ENCODE measurements at places on chromosomes 2 and 18.
A peak's percentile ranks its signal among the peaks of the same experiment; 100 is the strongest.

GRCh38 chr18:58761241-58761969 lies 90.1 kb downstream of the MALT1 start:
- peak; percentile 26 for DNase-seq

DNA sequence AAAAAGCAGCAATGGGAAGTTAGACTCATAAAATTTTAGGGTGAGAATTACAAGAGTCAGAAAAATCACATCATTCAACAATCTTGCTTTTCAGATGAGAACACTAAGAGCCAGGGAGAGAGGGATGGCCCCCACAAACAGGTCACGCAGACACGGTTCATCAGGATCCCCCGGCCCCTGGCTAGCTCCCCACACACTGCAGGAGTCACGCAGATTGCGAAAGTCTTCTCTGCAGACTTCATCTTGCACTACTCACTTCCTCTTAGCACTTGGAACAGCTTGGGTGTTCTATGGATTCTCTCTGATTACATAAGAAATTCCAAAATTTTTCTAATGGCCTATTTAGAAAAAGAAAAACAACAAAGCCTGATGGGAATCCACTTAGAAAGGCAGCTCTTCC lies 21.6 kb upstream of the SULT1C2 start:
- DNase-seq = no peak

DNA sequence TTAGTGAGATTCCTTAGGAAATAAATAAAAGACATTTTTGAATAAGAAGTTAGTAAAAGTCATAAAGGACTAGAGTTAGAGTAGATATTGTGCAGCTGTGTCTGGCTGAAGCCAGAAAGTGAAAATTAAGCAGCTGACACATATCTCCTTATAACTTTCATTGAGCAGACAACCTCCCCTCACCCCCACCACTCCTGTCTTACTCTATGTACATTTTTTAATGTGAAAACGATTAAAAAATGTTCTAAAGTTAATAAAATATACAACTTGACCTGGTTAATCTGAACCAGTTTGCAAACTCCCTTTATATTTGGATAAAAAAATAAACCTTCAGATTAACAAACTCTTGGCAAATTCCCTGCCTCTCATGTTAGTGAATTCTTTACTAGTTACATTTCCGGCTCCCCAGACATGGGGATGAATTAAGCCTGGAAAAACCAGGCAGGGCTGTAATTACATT lies 462.8 kb downstream of the MEIS1 start:
- no peak for DNase-seq

- no peak for DNase-seq
Observed at GRCh38 chr2:15979759-15980604, 39.6 kb downstream of the MYCN start.

- DNase-seq = no peak
Observed at GRCh38 chr18:43422518-43422917, 145.2 kb upstream of the SYT4 start.

- DNase-seq = no peak
Observed at GRCh38 chr18:12946549-12947284, 1.1 kb upstream of the SEH1L start.

DNA sequence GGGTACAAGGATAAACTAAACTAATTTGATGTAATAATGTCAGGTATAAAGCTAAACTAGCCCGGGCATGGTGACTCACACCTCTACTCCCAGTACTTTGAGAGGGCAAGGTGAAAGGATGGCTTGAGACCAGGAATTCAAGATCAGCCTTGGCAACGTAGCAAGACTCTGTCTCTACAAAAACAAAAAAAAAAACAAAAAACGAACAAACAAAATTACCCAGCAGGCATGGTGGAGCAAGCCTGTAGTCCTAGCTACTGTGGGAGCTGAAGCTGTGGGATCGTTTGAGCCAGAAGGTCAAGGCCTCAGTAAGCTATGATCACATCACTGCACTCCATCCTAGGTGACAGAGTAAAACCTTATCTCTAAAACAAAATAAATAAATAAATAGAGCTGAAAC lies 131.8 kb upstream of the KYNU start:
- DNase-seq = no peak

- DNase-seq = no peak
Observed at GRCh38 chr2:135043345-135043744, 3.9 kb downstream of the MAP3K19 start.

GRCh38 chr2:36287363-36288275 lies 68.0 kb upstream of the CRIM1 start:
- DNase-seq = no peak

- peak; percentile 76 for DNase-seq
Observed at GRCh38 chr2:238263204-238264071, 23.6 kb upstream of the HES6 start.

- DNase-seq = no peak
Observed at GRCh38 chr2:11498543-11499034, 32.6 kb upstream of the E2F6 start.

DNA sequence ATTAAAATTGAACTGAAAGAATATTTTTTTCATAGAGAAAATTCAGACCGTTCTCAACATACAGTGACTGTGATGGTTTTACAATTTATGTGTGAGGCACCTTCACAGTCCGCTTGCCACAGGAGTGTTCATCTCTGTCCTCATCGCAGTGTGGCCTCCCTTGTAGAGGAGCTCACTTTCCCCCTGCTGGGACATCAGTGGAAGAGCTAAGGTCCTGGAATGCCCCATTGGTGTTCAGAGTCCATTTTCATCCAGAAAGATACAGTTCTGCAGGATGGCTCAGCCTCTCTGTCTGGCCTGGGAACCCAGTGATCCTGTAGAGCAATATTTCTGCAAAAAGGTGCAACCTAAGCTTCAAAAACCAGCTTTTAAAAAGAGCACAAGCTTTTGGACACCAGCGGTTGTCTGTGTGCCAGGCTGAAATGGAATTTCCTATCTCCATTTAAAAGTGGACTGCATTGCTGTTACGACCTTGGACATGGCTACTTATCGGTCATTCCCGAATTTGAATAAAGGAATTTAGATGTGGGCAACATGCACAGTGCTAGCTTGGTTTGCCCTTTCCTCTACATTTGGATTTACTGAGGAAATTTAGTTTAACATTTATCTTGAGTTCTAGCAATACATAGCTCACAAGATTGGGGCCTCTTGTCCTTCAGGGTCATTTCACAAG lies 26.7 kb upstream of the FAM237A start:
- no peak for DNase-seq

DNA sequence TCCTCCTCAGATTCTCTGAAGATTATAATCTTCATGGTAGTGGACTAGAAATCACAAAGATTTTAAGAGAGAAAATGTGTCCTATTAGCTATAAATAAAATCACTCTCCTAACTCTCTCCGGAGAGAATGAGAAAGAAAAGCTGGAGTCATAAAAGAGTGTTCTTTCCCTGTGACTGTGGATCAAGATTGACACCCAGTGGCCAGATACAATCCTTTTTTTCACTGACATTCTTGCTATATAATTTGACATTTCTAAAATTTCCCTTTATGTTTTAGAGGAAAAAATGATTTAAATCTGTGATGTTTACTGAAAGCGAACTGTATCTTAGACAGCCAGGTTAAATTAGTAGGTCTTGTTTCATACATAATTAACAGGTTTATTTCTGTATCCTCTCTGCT lies 35.4 kb upstream of the LRP2 start:
- no peak for DNase-seq

GRCh38 chr2:191087311-191087710 lies 63.5 kb downstream of the STAT4 start:
- DNase-seq = no peak

GRCh38 chr2:19232312-19232711 lies 126.1 kb downstream of the OSR1 start:
- DNase-seq = no peak

DNA sequence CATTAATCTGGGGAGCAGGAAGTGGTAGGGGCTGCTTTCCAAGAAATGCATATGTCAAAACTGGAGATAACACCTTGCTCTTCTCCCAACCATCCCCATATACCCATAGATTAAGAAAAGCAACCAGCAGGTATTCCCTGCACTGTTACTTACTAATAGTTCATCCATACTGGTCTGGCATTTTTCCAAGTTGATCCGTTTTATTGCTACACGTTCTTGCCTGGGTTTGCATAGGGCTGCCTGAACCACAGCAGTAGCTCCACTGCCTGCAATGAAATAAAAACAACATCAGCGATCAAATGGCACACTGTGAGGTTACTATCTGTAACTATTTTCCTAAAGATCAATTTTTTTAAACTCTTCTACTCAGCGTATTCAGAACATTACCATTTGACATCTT lies 65.6 kb downstream of the STK39 start:
- no peak for DNase-seq

DNA sequence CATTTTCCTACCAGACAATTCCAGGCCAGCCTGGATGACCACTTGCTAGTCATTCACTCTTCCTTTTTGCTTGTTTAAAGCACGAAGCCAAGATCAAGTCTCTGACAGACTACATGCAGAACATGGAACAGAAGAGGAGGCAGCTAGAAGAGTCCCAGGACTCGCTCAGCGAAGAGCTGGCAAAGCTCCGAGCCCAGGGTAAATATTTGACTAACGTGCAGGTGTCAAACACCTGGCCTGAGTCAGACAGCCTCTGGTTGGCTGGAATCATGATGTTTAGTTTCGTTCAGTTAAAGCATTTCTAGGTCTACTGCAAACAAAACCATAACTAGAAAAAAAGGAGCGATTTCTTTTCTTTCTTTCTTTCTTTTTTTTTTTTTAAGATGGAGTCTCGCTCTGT lies 44.2 kb upstream of the LYPD6B start:
- no peak for DNase-seq

- no peak for DNase-seq
Observed at GRCh38 chr2:96340493-96341414, 5.2 kb downstream of the NCAPH start.

DNA sequence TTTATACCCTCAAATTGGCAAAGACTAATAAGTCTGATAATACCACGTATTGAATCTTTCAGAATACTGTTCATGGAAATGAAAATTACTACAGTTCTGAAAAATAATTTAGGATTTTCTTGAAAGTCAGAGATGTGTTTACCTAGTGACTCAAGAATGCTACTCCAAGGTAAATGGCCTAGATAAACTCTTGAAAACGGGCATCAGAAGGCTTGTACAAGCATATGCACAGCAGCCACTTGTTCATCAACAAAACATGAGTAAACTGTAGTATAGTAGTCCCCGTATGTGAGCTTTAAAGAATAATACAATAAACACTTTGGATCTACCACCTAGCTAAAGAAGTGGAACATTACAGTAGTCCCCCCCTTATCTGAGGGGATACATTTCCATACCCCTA lies 157.5 kb downstream of the THADA start:
- no peak for DNase-seq

GRCh38 chr2:69087211-69087911 lies 74.4 kb downstream of the ANTXR1 start:
- no peak for DNase-seq

DNA sequence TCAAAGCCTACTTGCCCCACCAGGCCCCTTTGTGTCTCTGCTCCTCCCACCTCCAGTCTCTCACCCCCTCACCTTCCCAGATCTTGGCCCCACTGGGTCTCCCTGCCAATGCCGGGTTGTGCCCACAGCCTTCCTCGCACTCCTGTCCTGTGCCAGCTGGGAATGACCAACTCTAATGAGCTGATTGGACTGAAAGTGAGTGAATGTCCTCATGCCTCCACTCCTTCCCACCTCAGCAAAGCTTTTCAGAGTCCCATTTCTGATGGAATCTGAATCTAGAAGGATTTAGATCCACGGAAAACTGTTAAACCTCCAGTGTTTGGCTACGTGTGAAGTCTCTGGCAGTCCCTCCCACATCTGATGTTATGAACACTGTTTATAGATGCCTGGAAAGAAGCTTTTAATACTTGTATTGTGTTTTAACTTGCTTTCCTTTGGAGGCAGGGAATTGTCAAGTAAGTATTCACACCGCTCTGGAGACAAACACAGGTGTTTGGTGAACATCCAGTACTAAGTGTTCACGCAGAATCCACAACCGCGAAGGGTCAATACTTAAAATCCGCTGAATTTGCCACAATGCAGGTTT lies 103.9 kb downstream of the RTN4 start:
- DNase-seq = no peak

- no peak for DNase-seq
Observed at GRCh38 chr18:3753106-3753505, 303.1 kb downstream of the TGIF1 start.

GRCh38 chr2:16908656-16909055 lies 243.0 kb upstream of the CYRIA start:
- DNase-seq = no peak

DNA sequence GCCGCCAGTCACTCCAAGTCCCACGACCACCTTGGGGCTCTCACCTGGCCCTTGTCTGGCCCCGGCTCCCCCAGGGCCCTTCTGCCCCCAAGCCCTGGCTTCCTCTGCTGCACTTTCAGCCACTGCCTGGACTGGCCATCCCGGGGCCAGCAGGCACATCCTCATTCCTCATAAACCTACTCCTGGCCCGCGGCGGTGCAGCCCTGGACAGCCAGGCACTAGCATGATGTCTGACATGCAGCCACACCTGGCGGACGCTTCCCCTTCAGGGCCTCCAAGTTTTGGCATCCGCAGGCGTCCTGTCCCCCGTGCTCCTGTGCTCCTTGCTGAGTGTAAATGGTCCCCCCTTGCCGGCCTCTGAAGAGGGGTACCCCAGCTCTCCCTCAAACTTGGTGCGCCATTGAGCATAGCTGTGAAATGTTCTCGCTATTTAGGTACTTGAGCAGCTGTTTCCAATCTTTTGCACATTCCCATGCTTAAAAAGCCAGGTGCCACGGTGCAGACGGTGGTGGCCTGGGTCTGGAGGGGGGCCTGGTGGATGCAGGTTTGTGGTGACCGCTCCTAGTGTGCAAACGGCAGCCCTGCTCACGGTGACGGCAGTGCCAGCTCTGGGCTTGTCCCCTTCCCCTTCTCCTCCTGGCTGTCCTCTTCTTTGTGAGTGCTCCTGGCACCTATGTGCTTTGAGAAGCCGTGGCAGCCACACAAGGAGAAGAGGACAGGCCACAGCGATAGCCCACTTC lies 123.8 kb downstream of the MBP start:
- DNase-seq = no peak

DNA sequence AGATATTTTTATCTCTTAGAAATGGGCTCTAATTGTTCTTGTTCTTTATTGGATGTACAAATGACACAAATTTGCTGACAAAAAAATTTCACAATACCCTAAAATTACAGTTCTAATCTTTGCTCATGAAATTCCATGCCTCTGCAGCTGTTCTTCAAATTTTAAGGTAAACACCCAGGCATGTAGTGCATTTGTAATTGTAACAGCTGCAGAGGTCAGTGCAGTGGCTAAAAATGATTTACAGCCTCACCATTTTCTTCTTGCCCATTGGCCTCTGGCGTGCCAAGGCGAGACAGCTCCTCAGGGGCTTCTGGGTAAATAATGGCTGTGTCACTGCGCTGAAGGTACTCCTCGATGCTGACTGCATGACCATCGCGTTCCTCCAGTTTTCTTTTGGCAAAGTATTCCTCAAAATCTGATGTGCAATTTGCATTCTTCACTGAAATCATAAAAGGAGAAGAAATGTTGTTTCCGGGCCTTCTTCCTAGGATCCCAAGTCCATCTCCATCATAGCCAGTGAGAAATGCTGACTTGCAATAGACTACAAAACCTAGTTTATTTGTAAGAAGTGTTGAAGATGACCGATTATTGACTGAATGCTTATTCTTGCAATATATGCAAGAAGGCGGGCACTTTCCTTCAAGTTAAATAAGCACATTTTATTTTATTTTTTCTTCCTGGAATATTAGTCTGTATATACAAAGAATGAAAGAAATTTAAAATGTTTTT lies 115.2 kb downstream of the ZEB2 start:
- no peak for DNase-seq

All from CD4-positive, alpha-beta T cell treated with Interferon alpha-2 for 1 hour (primary cell).